ENCODE measurements at places on chromosomes 2 and 18.
A peak's percentile ranks its signal among the peaks of the same experiment; 100 is the strongest.

GRCh38 chr2:237257471-237257951 lies 156.5 kb downstream of the COL6A3 start:
- peak; percentile 59 for DNase-seq

GRCh38 chr2:203572316-203572715 lies 37.2 kb upstream of the RAPH1 start:
- DNase-seq = no peak

DNA sequence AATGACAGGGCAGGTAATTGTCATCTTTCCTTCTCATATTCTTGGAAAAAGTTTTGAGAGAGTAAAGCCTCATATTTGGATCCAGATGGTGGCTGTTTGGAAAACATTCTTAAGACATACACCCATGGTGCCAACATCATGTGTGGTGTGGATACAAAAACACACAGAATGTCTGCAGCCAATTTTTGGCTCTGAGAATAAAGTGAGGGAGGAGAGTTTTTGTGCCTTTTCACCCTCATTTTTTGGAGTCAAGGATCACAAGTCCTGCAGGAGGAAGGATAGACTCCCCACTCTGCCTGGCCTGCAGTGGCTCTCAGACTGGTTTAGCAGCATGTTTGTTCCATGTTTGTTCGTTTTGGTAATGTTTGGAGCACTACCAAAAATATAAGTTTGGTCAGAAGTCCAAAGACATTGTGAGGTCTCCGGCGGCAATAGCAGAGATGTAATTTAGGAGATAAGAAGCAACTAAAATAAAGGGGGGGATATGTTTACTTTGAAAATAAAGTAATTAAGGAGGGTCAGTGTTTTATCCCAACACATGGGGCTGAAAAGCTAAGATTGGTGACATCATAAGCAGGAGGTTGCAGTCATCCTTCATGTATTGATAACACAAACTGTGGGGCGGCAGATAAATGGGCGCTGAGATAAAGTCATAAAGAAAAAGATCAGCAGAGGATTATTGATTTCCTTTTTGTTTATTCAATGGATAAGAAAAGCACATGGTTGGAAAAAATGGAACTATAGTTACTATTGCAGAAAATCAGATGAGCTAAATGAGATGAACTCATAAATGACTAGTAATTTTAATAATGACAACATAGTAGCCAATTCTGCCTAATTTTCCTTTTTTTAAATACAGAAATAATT lies 655 bp downstream of the NOSTRIN start:
- no peak for DNase-seq

DNA sequence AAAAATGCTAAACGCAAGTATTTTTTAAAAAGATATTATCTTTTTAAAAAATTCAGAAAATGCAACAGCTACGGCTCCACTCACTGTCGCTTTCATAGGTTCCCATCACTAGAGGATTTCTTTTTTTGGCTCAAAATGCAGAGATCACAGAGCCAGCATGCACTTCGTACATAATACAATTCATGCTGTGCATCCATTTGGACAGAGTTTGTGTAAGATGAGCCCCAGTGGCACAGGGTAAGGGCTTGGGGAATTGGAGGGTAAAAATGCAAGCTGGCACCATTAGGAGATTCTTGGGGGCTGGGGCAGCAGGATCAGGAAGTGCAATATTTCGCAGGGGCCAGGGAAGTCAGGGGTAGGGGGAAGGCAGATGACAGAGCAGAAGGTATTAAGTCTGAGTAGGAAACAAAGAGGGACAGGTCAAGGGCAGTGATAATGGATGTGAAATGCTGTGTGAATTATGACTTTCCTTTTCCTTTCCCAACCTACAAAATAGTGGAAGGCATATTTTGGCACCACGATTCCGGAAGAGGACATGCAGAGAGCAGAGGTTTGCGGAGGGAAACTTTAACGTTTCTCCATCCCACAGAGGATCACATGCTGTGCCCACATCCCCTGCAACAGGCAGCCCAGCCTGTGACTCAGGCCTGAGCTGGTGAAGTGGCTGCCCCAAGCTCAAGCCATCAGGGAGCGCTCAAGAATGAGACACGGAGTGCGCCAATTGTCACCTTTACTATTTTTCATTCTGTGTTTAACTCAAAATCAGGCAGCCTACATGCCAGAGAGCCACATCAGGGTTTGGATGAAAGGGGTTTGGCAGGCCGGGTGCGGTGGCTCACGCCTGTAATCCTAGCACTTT lies 4.7 kb downstream of the CAPG start:
- no peak for DNase-seq

DNA sequence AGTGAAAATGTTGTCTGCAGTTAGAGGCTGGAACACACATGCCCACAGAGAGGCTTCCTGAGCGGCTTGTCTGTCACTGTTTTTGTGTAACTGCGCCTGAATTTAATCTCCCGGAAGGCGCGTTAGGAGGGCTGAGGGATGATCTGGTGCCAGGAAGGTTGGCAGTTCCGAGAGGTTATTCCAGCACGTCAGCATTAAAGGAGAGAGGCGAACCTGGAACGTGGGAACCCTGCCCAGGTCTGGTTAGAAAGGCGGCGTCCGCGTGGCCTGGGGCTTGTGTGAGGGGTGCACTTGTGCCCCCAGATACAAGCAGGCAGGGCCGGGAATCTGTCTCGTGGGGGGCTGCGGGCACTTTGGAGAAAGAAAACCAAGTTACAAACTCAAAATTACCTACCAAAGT lies 75.3 kb downstream of the NFATC1 start:
- DNase-seq = no peak

- DNase-seq = no peak
Measured at GRCh38 chr2:174773215-174773614, 8.9 kb upstream of the CHRNA1 start.

DNA sequence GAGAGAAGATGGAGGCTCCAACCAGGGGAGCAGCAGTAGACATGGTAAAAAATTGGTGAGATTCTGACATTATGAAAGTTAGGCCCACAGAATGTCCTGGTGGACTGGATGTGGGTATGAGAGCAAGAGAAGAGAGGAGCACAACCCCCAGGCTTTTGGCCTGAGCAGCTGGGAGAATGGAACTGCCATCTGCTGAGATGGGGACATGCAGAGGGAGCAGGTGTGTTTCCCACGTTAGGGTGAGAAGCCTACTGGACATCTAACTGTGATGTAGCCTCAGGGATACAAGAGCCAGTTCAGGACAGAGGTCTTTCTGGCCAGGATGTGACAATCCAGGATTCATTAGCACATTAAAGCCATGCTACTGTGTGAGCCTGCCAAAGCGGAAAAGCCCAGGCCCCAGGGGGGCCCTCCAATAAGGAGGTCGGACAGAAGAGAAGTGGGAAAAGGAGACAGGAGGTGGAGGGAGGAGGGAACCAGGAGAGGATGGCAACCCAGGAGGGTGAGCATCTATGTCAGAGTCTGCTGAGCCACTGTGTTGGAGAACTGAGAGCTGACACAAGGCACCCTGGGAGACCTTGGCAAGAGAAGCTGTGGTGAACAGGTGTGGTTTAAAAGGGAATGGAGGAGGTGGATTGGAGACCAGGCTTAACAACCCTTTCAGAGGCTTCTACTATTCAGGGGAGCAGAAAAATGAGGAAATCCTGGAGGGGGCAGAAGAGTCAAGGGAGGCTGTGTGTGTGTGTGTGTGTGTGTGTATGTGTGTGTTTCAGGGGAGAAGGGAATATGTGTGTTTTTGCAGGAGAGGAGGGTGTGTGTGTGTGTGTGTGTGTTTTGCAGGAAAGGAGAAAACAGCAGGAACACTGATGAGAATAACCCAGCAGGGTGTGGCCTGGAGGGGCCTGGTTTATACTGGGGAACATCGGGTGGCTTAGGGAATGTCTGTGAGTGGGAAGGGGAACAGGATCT lies 10.5 kb downstream of the CYB5A start:
- no peak for DNase-seq

GRCh38 chr18:73535189-73535588 lies 612.4 kb downstream of the FBXO15 start:
- no peak for DNase-seq

- no peak for DNase-seq
Measured at GRCh38 chr2:207286106-207286505, 120.4 kb upstream of the KLF7 start.

Measured in HFFc6 (cell line).